Activated naive CD4-positive, alpha-beta T cell treated with anti-CD3 and anti-CD28 coated beads, Interleukin-2, amount 50 U/mL, for 72 hours (primary cell): ENCODE measurements at places on chromosomes 12 and 14. TPM values are rescaled to one million over a fixed set of nuclear protein-coding genes. Genes with fewer than 3 reads are reported as not detected.

Gene KRT77
- total RNA-seq = not detected

Gene GYS2
- total RNA-seq = not detected

Gene EIF2S3B
- total RNA-seq = 0.30 TPM

Gene FRMD6
- total RNA-seq = 6.3 TPM

Gene TRIP11
- 27.3 TPM for total RNA-seq
